ENCODE measurements at places on chromosomes 16 and 17.

- no peak for DNase-seq
Measured at GRCh38 chr16:20089246-20089965, 15.7 kb upstream of the GPR139 start.

DNA sequence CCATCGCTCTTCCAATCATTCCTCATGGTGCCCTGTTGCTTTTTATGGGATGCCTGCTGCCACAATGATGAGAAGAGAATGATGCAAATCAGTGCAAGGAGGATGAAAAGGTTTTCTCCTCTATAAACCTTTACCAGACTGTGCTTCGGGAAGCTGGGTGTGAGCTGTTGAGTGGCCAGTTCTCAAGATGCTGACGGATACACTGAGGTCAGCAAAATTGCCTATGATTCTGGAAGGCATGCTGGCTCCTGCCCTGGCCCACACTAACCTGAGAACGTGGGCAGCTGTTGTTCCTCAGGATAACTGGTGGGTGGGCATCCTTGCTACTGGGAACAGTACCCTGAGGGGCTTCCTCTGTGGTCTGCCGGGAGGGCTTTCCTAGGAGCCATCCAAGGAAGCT lies 795 bp upstream of the PIRT start:
- DNase-seq, result no peak

DNA sequence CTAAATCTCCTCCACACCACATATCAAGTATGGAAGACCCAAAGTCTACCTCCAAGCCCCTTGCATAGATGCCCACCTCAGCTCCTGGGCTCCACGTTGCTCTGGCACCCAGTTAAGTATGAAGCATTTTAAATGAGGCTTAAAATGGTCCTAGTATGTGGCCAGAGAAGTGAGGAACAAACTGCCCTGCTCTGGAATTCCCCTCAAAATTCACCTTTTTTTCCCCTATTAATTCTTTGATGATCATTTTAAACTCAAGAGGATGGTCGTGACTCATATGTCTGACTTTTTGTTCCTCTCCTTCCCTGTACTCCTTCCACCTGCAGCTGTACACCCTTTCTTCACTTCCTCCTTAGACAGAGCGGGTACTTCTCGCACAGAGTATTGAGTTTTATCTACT lies 234.5 kb upstream of the MYOCD start:
- no peak for DNase-seq

DNA sequence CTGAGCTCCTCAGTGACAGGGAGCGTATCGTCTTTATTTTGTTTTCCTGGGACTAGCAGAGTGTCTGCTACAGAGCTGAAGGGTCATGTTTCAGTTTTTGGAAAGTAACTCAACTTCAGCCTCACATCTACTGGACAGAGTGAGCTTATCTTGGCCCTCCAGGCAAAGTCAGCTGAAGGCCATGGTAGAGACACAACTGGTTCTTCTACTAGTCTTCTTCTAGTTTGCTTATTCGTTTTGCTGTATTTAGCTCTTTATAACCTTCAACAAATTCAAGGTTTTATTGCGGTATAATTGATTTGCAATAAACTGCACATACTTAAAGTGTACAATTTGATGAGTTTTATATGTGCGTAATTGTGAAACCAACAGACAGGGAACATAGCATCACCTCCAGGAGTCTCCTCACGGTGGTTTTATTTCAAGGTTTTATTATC lies 6.1 kb upstream of the PRKCA start:
- DNase-seq, result no peak

- DNase-seq, result no peak
Measured at GRCh38 chr16:62067981-62068380, 31.7 kb upstream of the CDH8 start.

All from IMR-90 (cell line).